ENCODE measurements at places on chromosomes 3 and 15.

- DNase-seq: no peak
These were observed 87.6 kb upstream of the MYZAP start for GRCh38 chr15:57503911-57504598.

DNA sequence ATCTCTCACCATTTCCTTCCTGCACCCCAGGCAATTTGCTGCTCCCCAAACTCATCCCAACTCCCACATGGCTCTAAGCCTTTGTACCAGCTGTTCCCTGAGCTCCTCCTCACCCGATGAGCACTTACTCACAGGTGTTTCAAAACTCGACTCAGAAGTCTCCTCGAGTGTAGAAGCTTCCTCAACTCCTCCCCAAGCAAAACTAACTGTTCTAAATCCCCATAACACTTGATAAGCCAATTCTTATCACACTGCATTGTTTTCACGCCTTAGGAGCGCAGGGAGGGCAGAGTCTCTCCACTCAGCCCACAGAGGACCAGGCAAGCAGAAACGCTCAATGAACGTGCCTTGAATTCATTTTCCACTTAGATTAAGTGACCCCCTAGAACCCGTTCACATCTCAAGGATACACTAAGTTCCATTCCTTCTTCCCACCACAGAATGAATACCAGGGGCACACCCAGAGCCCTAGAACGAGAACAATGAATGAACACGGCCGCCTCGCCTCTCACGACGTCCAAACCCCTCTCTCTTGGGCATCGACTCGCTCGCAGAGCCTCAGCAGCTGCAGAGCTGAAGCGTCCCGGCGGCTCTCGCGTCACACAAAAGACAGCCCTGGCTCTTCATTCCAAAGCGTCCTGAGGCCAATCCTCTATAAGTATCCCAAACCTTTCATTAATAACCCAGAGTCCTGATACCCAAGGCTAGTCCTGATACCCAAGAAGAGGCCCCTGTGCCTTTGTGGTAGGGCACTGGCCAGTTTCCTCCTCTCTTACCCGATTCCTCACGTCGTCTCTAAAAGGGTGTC, 1.1 kb downstream of the RAF1 start:
- DNase-seq: peak; percentile 37

- no peak for DNase-seq
These were observed 87.7 kb downstream of the VGLL4 start for GRCh38 chr3:11555881-11556633.

DNA sequence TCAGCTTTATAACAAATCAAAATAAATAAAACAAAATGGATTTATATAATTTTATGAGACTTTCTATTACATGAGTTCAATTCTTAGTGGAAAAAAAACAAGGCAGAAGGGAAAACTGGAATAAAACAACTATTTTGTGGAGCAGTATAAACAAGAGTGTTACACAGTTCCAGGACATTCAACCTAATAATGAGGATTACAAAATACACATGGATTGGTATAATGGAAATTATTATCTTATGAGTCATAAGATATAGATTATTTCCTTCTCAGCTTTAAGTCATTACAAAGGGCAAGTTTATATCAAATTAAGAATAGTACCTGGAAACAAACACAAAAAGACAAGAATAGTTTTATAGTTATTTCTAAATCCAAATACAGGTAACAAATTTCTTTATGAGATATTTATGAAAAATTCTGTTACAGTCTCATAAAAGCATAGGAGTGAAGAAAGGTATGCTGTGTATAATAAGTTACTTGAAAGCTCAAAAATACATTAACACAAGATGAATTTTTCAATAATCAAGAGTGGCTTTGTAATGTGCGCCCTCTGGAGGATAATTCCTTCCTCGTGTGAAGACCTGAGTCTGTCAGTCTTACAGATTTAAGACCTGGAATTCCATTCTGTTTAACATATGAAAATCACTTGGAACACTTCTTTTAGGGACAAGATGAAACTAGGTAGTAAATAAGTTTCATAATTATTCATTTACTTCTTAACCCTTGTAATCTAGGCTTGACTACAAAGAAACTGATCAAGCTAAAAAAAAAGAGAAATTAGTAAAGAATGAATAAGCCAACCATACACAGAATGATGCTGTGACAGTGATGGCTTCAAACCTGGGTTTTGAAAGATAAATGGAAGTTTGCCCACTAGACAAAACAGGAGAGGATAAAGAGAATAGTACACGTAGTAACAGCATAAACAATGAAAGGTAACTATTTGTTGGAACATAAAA, 9.5 kb downstream of the COPS2 start:
- DNase-seq: no peak

- DNase-seq: no peak
These were observed 479.9 kb downstream of the GRM7 start for GRCh38 chr3:7340795-7341194.

GRCh38 chr15:38238311-38238710, 14.3 kb upstream of the SPRED1 start:
- no peak for DNase-seq

DNA sequence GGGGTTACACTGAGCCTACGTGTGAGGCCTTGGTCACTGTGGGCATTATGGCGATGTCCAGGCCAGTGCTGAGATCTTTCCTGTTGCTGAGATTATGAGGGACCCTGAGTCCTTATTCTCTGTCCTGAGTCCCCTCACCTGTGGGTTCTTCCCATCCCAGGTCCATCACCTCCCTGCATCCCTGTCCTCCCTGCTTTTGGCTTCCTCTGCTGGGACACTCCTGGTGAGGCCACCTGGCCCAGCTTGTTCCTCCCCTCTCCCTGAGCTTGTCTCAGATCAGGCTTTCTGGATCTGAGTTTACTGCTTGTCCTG, 36.1 kb downstream of the AMOTL2 start:
- no peak for DNase-seq

GRCh38 chr15:91146728-91147127, 46.7 kb downstream of the SV2B start:
- DNase-seq: no peak
